Retinal pigment epithelial cell (primary cell): ENCODE measurements at places on chromosomes 4 and X.

DNA sequence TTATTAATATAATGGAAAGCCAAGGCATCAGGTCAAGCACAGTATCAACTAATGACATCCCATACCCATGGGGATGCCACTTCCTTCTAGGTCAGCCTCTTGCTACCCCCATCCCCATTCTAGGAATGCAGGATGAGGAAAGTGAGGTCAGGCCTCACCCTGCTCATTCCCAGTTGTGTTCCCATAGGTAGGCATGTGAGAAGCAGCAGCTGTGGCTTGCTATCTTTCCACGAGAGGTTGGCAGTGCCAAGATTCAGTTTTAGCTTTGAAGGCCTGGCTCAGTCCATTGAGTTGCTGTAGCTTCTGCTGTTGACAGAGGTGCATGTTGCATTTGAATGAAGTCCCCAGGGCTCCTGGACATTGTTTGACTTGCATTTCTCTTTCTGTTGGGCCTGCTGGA, 15.5 kb downstream of the LONRF3 start:
- DNase-seq, result no peak

- no peak for DNase-seq
Observed at GRCh38 chr4:7156761-7157488, 35.4 kb upstream of the SORCS2 start.

DNA sequence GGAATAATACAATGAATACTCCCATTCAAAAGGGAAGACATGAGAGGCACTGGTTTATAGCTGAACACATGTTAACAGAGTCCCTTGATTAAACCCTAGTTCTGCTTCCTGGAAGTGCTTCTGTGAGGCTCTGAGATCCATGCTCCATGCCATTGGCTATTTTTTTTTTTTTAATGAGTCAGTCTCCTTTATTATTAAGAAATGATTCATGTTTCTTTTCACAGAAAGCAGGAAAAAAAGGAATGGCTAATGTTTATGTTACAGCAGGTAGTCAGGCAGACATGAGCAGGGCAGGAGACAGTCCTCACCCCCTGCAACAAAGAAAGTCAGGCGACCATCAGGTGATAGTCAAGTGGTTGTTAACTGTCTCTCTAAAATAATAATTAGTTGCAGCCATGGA, 598.7 kb downstream of the EPHA5 start:
- no peak for DNase-seq

DNA sequence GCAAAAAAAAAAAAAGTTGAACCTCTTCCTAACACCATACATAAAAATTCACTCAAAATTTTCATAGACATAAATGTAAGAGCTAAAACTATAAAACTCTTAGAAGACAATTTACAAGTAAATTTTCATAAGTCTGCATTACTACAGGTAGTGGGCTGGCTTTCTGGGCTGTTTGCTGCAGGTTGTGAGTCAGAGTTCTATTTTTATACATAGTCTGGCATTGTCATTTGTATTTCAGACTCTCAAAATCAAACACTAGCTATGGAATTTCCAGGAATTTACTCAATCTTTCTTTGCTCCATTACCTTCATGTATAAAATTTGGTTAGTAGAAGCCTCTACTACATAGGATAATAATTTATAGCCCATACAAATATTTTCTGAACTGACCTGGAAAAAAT, 227.2 kb downstream of the COX18 start:
- DNase-seq, result peak; percentile 59

GRCh38 chr4:173494013-173494970, 35.7 kb downstream of the HAND2 start:
- no peak for DNase-seq
